Esophagus muscularis mucosa (tissue), 4 donors: ENCODE measurements at places on chromosomes 11 and 22. TPM values are rescaled to one million over a fixed set of nuclear protein-coding genes. Genes with fewer than 3 reads are reported as not detected.

The FXYD2 gene
- total RNA-seq, result 5.0 TPM

The HTR3B gene
- not detected for total RNA-seq

The RAG2 gene
- total RNA-seq, result not detected

The MOV10L1 gene
- 0.39 TPM for total RNA-seq

The HORMAD2 gene
- not detected for total RNA-seq

The CSNK1E gene
- 67.9 TPM for total RNA-seq

The IFTAP gene
- 46.5 TPM for total RNA-seq

The MFNG gene
- 20.7 TPM for total RNA-seq

The PHF21A gene
- 33.4 TPM for total RNA-seq

The NEFH gene
- 1.6 TPM for total RNA-seq

The NLRP6 gene
- 2.2 TPM for total RNA-seq

The HINFP gene
- 23.9 TPM for total RNA-seq

- DNase-seq, result no peak
Measured at GRCh38 chr22:30381264-30381663, 5.9 kb downstream of the RNF215 start.

DNA sequence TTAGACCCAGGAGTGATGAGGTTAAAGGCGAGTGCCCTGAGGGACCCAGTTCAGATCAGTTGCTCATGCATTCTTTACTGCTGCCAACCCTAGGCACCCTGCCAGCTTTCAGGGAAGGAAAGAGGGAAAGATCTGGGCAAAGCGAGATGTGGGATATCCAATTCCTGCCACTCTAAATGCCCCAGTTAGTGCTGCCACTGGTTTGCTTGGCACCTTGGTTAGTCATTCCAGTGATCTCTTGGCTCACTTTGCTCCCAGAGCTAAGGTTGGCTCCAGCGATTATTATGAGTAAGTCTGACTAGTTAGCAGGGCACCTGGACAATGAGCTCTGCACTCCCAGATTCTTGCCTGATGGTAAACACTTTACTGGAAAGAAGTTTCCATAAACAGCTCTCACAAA is 85.0 kb downstream of the INSC start:
- no peak for DNase-seq

DNA sequence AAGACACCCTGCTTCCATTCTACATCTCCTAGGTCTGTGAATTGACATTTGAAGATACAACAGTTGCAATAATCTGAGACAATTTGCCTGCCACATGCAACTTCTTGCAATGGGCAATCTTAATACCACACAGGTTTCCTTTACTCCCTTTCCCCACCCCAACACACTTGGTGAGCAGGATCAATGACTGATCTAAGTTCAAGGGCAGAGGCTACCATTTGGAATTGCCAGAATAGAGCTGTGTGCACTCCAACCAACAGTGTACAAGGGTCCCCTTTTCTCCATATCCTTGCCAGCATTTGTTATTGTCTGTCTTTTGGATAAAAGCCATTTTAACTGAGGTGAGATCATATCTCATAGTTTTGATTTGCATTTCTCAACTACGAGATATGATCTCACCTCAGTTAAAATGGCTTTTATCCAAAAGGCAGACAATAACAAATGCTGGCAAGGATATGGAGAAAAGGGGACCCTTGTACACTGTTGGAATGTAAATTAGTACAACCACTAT is 2.9 kb upstream of the NNMT start:
- DNase-seq, result peak; percentile 47

GRCh38 chr22:20510811-20511577 is 3.6 kb downstream of the MED15 start:
- DNase-seq, result no peak

DNA sequence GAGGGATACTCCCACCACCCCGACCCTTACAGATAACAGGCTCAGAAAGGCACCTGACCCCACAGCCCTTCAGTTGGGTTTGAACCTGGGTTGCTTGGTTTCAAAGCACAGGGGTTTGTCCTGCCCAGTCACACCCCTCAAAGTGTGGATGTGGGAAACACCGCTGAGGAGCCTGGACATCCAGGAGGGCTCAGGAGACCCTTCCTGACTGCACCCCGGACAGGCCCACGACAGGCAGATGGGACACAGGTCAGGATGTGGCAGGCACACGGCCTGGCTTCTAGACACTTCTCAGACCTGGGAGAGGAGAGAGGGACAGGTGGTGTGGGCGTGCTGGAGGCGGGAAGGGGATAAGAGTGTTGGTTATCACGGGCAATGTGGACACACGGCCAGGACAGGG is 932.3 kb downstream of the BRD1 start:
- DNase-seq, result no peak

DNA sequence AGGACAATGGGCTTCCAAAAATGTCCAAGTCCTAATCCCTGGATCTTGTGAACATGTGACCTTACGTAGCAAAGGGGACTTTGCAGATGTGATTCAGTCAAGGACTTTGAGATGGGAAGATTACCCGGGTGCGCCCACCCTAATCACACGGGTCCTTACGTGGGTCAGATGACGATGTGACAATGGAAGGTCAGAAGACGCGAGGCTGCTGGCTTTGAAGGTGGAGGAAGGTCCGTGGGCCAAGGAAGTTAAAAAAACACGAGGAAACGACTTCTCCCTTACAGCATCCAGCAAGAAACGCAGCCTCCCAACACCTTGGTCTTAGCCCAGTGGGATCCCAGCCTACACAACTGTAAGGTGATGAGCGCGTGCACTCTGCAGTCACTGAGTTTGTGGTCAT is 860.1 kb downstream of the TBC1D22A start:
- DNase-seq, result peak; percentile 84

GRCh38 chr11:13110929-13111812 is 102.1 kb downstream of the RASSF10 start:
- DNase-seq, result no peak

- DNase-seq, result no peak
Measured at GRCh38 chr11:6251120-6251733, 8.4 kb upstream of the CCKBR start.

DNA sequence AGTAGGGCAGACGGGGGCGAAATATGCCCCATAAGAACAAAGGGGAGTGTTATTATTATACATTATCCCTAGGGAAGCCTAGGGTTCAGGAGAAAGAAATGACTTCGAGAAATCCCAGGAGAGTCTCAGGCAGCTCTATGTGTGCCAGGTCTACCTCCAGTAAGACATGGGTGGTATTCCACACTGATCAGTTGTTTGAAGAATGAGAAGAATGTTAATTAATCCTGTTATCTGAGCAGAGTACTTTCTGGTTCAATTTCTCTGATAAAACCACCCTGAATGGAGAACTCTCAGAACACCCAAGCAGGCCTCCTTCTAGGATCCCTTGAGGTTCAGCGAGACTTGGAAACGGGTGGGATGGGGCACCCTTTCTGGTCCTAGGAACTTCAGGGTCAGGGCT is 46.2 kb downstream of the PRR5L start:
- no peak for DNase-seq

GRCh38 chr22:49582181-49582580 is 245.5 kb downstream of the BRD1 start:
- no peak for DNase-seq

DNA sequence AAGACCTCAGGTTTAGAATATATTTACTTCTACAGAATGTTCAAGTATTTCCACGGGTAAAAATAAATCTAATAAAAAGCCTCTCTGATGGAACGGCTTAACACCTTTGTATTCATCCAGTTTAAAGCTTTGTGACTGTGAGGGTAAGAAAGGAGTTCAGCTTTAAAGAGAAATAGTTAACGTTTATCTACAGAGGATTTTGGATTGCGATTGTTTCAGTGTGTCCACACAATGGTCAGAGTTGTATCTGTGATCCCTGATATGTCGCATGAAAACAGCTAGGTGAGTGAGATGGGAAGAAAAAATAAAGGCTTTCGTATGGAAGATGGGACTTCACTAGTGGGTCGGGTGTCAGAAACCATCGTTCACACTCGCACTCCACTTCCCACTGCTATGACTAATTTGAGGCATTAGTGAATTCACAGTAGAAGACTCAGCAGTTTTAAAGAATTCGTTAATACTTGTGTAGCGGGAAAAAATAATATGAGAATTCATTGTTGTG is 1.6 kb downstream of the APLP2 start:
- DNase-seq, result no peak

DNA sequence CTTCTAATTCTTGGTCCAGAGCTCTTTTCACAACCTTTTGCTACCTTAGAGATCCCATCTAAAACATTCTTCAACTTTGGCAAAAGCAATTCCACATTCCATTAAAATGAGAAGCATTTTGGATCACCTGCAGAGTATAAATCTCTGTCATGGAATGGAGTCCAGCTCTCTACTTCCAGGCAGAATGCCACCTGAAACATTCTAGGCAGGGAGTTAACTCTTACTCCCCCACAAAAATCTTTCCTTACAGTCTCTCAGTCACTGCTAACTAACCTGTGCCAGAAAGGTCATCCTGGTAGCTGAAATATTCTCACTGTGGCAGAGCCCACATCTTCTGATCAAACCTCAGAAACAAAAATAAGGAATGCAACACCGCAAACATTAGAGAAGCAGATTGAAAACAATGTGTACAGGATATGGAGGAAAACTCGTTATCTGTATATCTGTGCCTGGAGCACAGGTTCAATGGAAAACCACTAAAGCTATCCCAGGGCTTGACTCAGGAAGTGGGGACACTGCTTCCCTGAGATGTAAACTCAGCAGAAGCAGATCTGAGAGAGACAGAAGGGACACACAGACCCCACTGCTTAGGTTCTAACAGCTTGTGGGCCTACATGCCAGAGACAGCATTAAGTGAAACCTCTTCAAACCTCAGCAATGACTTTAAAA is 78.9 kb downstream of the KCNC1 start:
- no peak for DNase-seq

GRCh38 chr11:20874358-20874757 is 205.0 kb downstream of the NELL1 start:
- DNase-seq, result no peak

- no peak for DNase-seq
Measured at GRCh38 chr22:41285441-41285819, 557 bp downstream of the RANGAP1 start.

DNA sequence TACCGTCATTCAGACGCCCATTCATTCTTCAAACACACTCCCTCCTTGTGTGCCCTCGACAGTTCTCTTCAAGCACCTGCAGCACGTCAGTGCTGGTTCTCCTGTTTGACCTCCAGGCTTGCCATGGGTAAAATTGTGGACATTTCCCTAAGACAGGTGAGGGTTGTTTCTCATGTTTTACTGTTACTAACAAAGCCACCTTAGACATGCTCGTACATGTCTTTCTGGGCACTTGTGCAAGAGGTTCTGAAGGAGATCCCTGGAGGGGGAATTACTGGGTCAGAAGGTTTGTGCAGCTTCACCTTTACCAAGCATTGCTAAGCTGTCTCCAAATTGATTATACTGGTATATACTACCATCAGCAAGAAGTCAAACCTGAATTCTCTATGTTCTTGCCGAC is 189.7 kb upstream of the TMEM45B start:
- no peak for DNase-seq

- no peak for DNase-seq
Measured at GRCh38 chr11:121754598-121754997, 301.8 kb upstream of the SORL1-AS1 start.

GRCh38 chr11:26649884-26650283 is 72.0 kb downstream of the SLC5A12 start:
- DNase-seq, result no peak

- no peak for DNase-seq
Measured at GRCh38 chr11:4050138-4050537, 44.5 kb upstream of the RRM1 start.

DNA sequence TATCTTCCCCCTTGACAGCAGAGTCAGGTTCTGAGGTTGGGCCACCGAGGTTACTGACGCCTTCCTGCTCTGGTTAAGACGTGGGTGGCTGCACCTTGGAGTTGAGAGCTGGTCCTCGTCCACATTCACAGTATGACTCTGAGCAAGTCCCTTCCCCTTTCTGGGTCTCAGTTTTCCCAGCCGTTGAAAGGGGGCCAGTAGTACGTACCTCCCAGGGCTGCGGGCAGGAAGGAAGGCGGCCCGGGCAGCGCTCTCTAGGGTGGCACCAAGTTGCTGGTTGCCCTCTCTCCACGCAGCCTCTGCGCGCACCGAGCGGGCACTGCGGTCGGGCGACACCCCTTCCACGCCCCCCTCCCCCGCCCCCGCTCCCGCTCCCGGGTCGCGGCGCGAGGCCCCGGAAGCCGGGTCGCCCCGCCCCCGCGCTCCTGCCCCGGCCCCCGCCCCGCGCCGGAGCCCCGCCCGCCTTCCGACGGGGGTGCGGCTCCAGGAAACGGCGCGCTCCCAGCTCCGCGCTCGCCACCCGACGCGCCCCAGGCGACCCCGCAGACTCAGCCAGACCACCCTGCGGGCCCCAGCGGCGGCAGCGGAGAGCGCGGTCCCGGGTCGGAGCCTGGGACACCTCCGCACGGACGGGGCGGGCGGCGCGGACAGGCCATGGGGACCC is at the start of gene EHBP1L1:
EHBP1L1 (plus strand) TSS at position 486 of the 664 bp plus-strand sequence. CDS start 250 bp downstream, outside the sequence.
- DNase-seq, result no peak

- no peak for DNase-seq
Measured at GRCh38 chr11:117995472-117995871, 9.3 kb downstream of the IL10RA start.

- no peak for DNase-seq
Measured at GRCh38 chr11:89361734-89362133, 129.4 kb downstream of the NOX4 start.

- no peak for DNase-seq
Measured at GRCh38 chr11:22193348-22194051, 615 bp downstream of the ANO5 start.

DNA sequence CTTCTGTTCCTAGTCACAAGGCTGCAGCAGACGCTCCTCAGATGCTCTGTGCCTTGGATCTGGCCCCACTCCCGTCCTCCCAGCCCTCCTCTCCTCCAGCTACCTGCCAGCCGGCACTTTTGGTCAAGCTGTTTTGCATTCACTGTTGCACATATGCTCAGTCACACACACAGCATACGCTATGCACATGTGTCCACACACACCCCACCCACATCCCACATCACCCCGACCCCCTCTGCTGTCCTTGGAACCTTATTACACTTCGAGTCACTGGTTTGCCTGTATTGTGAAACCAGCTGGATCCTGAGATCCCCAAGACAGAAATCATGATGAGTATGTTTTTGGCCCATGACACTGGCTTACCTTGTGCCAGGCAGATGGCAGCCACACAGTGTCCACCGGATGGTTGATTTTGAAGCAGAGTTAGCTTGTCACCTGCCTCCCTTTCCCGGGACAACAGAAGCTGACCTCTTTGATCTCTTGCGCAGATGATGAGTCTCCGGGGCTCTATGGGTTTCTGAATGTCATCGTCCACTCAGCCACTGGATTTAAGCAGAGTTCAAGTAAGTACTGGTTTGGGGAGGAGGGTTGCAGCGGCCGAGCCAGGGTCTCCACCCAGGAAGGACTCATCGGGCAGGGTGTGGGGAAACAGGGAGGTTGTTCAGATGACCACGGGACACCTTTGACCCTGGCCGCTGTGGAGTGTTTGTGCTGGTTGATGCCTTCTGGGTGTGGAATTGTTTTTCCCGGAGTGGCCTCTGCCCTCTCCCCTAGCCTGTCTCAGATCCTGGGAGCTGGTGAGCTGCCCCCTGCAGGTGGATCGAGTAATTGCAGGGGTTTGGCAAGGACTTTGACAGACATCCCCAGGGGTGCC is 109.8 kb downstream of the BCR start:
- no peak for DNase-seq
